ENCODE measurements at places on chromosomes 4 and X.

DNA sequence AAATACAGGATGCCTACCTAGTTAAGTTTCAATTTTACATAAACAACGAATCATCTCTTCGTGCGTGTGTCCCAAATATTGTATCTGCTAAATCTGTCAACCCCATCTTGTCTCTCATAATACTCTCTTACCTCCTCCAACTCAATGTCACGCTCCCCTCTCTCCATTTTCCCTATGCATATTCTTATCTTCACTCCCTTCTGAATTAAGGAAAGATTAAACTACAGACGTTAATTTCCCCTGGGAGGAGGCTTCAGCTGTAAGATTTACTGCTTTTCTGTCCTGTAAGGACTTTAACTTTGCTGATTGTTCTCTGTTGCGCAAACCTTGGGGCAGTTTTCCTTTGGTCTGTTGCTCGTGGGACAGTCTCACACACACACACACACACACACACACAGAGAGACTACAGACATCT is 455 bp upstream of the ABCB7 start:
- H3K4me3 ChIP-seq: peak overlapping the region; percentile 99
- H3K36me3 ChIP-seq: no peaks in the 10 kb centered on the region
- H3K27ac ChIP-seq: peak overlapping the region; percentile 92
- H3K27me3 ChIP-seq: peaks cover 5% of the 10 kb centered on the region

- DNase-seq: no peak
- peaks cover 2% of the 10 kb centered on the region for H3K27me3 ChIP-seq
- H3K4me1 ChIP-seq: peaks cover 29% of the 10 kb centered on the region
These were observed 37.9 kb downstream of the UNC5C start for GRCh38 chr4:95510877-95511276.

DNA sequence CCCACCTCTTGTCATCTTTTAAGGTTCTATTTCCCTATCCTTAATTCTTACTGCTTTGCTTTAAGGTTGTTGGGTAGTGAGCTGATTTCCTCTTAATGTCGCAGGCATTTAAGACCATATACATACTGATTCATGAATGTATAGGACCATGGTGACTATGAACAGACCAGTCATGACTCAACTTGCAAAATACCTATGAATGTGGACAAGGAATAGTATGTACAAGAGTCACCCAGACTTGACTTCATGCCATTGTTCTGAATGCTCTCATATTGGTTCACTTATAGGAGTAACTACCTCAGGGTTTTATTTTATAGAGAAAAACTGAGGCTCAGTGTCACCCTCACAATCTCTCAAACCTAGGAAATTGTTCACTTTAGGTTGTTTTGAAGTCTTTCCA is 44.3 kb downstream of the CCNG2 start:
- H3K27ac ChIP-seq: no peak overlapping the region
- H3K36me3 ChIP-seq: peaks cover 6% of the 10 kb centered on the region
- H3K4me1 ChIP-seq: peaks cover 2% of the 10 kb centered on the region
- no peak for DNase-seq
- no peak overlapping the region for H3K4me3 ChIP-seq

- H3K36me3 ChIP-seq: no peaks in the 10 kb centered on the region
- H3K4me1 ChIP-seq: no peaks in the 10 kb centered on the region
- no peak overlapping the region for H3K4me3 ChIP-seq
These were observed 38.3 kb downstream of the LHFPL1 start for GRCh38 chrX:112641449-112641848.

GRCh38 chrX:134236626-134237614 is at the start of gene CCDC160:
Gene CCDC160 (plus strand): TSS chrX:134237182. CDS start chrX:134244801, 7,619 bp downstream.
- peak; percentile 78 for DNase-seq
- H3K27me3 ChIP-seq: peaks cover 2% of the 10 kb centered on the region
- peak within 1 kb of the TSS; percentile 65 for H3K4me3 ChIP-seq
- no peaks in the 10 kb centered on the region for H3K4me1 ChIP-seq
- H3K36me3 ChIP-seq: no peaks in the 10 kb centered on the region

GRCh38 chr4:181659876-181660275 is 583.3 kb upstream of the TENM3 start:
- no peak for DNase-seq
- H3K27ac ChIP-seq: no peak overlapping the region
- peaks cover 4% of the 10 kb centered on the region for H3K4me1 ChIP-seq
- H3K36me3 ChIP-seq: no peaks in the 10 kb centered on the region

- DNase-seq: no peak
- no peaks in the 10 kb centered on the region for H3K27me3 ChIP-seq
- no peak overlapping the region for H3K27ac ChIP-seq
- no peak overlapping the region for H3K4me3 ChIP-seq
- H3K36me3 ChIP-seq: no peaks in the 10 kb centered on the region
These were observed 8.0 kb downstream of the PPP3CA start for GRCh38 chr4:101339332-101339731.

- H3K4me1 ChIP-seq: no peaks in the 10 kb centered on the region
- no peak for DNase-seq
- H3K36me3 ChIP-seq: no peaks in the 10 kb centered on the region
- H3K4me3 ChIP-seq: no peak overlapping the region
These were observed 5.1 kb downstream of the UBE2A start for GRCh38 chrX:119579414-119579813.

GRCh38 chrX:154032653-154033052 is 13.0 kb upstream of the IRAK1 start:
- no peak overlapping the region for H3K4me3 ChIP-seq
- H3K27ac ChIP-seq: no peak overlapping the region
- no peak for DNase-seq

DNA sequence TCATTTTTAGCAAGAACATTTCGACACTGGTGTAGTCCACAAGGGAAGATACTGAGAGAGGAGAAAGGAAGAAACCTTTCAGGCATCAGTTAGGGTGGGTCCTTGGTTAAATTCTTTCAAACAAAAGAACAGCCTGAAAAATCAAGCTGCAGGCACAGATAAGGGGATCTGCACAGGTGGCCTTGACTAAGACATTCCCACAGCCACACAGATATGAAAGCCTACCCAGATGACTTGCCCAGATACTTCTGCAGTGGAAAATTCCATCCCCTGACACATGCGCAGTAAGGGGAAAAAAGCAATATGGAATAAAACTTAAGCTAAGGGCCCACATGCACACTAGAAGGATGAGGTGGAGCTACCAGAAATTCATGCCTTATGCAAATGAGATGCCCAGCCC is 8.9 kb upstream of the TMEM165 start:
- H3K27me3 ChIP-seq: no peaks in the 10 kb centered on the region
- no peak for DNase-seq
- peaks cover 2% of the 10 kb centered on the region for H3K4me1 ChIP-seq

- no peaks in the 10 kb centered on the region for H3K36me3 ChIP-seq
- no peak overlapping the region for H3K4me3 ChIP-seq
- no peaks in the 10 kb centered on the region for H3K4me1 ChIP-seq
- no peak for DNase-seq
- H3K27ac ChIP-seq: no peak overlapping the region
- H3K27me3 ChIP-seq: no peaks in the 10 kb centered on the region
These were observed 65.8 kb downstream of the ARAP2 start for GRCh38 chr4:36178484-36178883.

- H3K27me3 ChIP-seq: no peaks in the 10 kb centered on the region
- no peak overlapping the region for H3K27ac ChIP-seq
- H3K4me1 ChIP-seq: no peaks in the 10 kb centered on the region
- no peaks in the 10 kb centered on the region for H3K36me3 ChIP-seq
These were observed 7.9 kb downstream of the COL25A1 start for GRCh38 chr4:109294468-109295020.

- H3K4me3 ChIP-seq: no peak overlapping the region
- no peak overlapping the region for H3K27ac ChIP-seq
- DNase-seq: no peak
- no peaks in the 10 kb centered on the region for H3K36me3 ChIP-seq
- no peaks in the 10 kb centered on the region for H3K27me3 ChIP-seq
- no peaks in the 10 kb centered on the region for H3K4me1 ChIP-seq
These were observed 13.9 kb upstream of the SCML2 start for GRCh38 chrX:18368402-18368801.

Measured in glutamatergic neuron (in vitro differentiated cells).